ENCODE measurements at places on chromosomes 6 and 20.

GRCh38 chr6:54198134-54198533 lies 86.9 kb downstream of the MLIP start:
- DNase-seq, result no peak

DNA sequence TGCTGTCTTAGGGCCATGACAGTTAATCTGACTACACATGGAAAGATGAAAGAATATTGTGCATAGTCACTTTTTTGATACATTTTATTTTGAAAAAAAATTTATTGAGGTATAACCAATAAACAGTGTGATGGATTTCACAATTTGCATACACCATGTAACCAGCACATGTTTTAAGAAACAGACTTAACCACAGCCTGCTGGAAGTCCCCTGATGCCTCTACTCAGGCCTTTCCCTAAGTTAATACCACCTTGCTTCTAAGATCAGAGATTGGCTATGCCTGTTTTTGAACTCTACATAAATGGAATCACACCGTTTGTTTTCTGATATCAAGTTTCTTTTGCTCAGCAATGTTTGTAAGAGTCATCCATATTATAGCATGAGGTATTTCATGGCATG lies 136.3 kb downstream of the CFAP61 start:
- no peak for DNase-seq

DNA sequence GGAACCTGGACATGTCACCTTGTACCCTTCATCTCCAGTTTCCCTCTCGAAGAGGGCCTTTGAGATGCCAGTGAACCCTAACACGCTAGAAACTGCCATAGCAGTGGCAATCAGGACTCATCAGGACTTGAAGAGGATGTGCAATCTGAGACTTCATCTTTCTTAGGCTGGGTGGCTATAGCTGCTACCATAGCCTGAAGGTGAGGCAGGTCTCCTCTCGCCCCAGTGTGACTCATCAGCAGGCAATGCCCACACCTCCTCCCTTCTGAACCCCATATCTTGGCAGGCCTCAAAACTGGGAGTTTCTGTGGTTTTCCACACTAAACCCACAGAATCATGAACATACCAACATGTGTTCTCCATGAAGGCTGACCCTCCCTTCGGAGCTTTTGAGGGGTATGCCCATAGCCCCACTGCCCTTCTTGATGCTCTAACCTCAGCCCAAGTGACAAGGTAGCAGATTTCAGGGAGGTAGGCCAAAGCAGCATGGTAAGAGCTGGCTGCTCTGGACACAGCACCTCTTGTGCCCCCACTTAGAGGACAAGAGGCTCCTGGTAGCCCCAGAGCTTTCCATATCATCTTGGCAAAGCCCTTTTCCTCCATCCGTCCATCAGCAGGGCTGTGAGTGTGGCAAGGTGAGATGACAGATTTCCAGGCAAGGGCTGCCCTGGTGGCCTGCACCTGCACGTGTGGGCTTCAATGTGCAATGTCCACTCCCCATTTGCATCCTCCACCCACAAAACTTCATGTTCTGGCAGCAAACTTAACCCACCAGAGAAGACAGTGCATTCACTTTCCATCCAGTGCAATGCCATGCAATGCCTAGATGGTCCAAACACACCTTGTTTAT lies 2.6 kb downstream of the BLCAP start:
- no peak for DNase-seq

DNA sequence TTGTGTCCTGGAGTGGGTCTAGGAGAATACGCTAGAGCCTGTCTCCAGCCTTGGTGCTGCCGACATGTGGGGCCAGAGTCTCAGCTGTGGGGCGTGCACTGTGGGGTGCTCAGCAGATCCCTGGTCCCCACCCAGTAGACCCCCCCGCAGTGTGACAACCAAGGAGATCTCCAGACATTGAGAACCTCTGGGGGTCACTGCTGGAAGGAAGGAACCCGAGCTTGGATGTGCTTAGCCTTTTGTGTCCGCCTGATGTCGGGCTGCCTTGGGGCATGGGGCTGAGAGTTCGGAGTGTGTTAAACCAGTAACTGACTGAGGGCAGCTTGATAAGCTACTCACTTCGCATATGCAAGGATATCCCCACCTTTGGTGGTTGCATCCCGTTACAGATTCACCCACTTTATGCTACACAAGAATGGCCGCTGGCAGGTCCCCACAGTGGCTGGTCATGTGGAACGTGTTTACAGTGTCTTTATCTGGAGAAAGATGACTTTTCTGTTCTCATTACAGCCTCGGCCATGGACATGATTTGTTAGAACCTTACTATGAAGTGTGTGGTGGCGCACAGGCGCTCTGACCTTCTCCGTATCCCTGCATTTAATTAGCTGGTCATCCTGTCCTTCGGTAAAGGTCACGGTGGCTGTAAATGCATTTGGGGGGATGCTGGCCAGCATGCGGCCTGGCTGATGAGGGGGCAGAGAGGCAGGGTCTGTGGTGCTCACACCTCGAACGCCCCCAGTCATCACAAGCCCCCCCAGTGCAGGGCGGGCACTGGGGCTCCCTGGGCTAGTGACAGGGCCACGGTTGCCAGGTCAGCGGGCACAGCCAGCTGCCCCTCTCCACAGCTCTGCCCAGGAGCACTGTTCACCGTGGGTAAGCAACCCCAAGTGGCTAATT lies 366.8 kb downstream of the TAF4 start:
- DNase-seq, result no peak

GRCh38 chr6:150091476-150091875 lies 22.6 kb upstream of the ULBP3 start:
- DNase-seq, result no peak

DNA sequence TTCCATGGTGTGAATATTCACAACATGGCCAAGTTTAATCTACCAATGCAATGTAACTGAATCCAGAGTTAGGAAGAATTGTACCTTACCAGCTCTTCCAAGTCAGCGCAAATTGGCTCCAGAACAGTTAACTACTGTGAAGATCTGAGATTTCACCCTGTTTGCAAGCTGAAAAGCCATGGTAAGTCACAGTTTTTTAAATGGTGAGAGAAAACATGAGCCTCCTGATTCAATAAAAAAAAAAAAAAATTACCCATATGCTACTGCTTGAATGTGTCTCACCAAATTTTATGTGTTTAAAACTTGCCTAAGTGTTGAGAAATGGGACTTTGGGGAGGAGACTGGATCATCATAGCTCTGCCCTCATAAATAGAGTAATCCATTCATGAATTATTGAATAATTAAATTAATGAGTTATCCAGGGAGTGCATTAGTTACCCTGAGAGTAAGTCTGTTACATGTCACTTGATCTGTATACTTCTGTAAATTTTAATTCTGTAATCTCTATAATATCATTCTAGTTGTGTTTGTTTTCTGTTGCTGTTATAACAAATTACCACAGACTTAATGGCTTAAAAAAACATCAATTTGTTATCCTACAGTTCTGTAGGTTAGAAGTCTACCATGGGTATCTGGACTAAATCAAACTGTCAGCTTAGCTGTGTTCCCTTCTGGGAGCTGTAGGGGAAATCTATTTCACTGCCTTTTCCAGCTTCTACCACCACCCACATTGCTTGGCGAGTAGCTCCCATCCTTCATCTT lies 1355.9 kb downstream of the GRIK2 start:
- DNase-seq, result no peak

DNA sequence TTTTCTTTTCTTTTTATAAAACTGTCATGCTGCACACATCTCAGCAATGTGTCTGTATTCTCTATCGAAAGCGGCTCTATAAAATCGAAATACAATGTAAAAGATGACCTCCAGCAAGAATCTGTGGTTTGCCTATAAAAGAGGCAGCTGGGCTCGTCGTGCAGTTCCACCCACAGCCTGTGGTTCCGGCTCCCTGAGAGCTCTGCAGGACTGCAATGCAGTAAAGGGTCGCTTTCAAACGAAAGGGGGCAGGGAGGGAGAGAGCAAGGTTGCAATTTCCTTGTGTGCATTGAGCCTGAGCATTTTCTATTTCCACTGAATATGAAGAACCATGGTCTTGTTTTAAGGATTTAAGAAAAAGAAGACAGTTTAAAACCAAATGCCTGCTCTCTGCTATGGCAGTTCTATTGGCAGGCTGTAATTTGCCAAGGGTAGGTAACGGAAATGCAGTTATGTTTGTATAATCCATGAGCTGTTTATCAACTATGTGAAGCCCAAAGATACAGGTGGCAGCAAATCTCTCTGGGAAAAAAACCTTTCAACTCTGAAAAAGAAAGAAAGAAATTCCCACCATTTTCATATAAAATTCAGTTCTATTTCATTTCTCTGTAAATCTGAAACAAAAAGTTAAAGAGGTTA lies 236.5 kb downstream of the HACE1 start:
- no peak for DNase-seq
